ENCODE measurements at places on chromosomes 2 and 18. TPM values are rescaled to one million over a fixed set of nuclear protein-coding genes. Genes with fewer than 3 reads are reported as not detected.

MEIS1 gene
- 63.4 TPM for total RNA-seq

ATF2 gene
- total RNA-seq: 49.6 TPM

ELOA2 gene
- not detected for total RNA-seq

KCNJ13 gene
- total RNA-seq: not detected

CCDC74B gene
- 1.5 TPM for total RNA-seq

SOCS6 gene
- 16.1 TPM for total RNA-seq

IL37 gene
- total RNA-seq: not detected

PPP4R1 gene
- total RNA-seq: 108 TPM

Measured in posterior vena cava (tissue), 2 donors.